ENCODE measurements at places on chromosomes 2 and 18.

DNA sequence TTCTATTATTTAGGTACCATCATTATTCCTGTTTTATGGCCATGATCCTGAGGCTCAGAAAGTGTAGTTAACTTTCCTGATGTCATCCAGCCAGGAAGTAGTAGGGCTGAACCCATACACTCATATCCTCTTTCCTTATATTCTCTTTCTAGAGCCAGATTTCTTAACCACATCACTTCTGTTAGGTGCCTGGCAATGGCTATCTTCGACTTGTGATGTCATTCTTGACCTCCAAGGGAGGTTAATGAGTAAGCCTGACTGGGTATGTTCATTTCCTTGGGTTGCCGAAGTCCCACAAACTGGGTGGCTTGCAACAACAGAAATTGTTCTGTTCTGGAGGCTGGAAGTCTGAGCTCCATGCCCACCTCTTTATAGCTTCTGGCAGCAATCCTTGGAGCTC, 43.4 kb downstream of the ITGB6 start:
- no peak for DNase-seq

DNA sequence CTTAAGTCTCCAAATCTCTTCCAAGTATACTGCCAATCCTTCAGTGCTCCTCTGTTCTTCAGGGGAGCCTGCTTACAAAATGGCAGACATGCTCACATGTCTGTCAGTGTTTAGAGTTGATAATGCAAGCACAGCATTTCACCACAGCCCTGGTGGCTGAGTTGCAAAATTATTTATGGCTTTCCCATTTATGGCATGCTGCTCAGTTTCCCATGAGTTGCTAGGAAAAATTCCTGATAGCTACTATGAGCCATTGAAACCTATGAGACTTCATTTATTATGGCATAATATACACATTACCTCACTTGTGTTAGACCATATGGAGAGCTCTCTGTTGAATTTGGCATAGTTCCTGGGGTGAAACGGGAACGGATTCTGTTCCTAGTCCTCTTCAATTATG, 448.7 kb upstream of the TCF4 start:
- DNase-seq: no peak

GRCh38 chr18:41756141-41756540, 198.9 kb upstream of the PIK3C3 start:
- DNase-seq: no peak

DNA sequence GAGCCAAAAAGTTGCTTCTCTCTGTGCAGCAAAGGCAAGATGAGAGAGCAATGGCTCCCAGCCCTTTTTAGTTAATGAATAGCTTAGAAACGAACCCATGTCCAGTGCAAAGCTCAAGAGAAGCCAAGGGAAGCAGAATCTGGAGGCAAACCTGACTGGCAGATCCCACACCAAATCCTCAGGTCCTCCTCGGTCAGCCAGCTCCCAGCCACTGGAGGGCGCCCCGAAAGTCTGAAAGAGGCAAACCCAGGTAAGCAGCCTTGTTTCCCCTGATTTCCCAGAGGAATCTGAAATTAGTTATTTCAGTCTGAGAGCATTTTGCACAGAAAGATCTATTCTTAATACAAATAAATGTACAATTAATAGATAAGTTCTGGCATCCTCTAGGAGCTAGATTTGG, 71.3 kb upstream of the PID1 start:
- no peak for DNase-seq

GRCh38 chr2:184927040-184927439, 328.7 kb downstream of the ZNF804A start:
- DNase-seq: no peak

Measured in stimulated activated CD4-positive, alpha-beta T cell treated with anti-CD3 and anti-CD28 coated beads, Interleukin-2, amount 100 ng/mL, for 4 hours (primary cell).